RWPE1 (cell line): ENCODE measurements at places on chromosomes 3 and 15.

DNA sequence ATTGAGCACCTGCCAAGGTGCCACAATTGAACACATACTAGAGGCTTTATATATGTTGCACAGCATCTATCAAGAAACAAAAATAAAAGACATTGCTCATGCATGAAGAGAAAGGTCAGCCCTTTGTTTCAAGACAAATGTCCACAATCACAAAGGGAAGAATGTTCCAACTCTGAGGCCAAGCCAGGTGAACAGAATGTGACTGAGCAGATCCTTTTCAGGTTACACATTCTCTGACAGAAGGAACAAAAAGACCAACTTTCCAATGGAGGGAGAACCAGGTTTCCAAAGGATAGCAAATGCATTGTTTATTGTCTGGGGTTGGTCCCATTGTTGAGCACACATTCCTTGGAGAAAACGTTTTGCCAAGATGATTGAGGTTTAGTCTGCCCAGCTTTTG lies 50.2 kb upstream of the FAM174B start:
- no peak for DNase-seq

- DNase-seq, result no peak
These were observed 598.4 kb downstream of the FHIT start for GRCh38 chr3:60652829-60653228.

- DNase-seq, result no peak
These were observed 71.4 kb downstream of the SCN5A start for GRCh38 chr3:38578081-38578475.

GRCh38 chr3:57796261-57796660 lies 40.2 kb downstream of the SLMAP start:
- no peak for DNase-seq

DNA sequence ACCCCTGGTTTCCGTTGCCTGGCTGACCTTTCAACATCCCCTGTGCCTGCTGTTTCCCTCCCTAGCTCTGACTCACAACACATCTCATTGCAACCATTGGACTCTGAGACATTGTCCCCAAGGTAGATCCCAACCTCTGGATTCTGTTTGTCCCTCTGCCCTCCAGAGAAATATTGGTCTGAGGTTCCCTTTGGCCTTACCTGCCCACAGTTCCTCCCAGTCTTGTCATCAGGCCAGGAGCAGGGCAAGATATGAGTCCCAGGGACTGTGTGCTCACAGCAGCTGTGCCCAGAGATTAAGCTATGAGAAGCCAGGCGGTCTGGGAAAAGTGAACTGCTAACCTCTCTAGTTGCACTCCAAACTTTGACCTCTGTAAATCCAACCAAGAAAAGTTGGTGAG lies 168.2 kb upstream of the NR2F2 start:
- DNase-seq, result no peak

DNA sequence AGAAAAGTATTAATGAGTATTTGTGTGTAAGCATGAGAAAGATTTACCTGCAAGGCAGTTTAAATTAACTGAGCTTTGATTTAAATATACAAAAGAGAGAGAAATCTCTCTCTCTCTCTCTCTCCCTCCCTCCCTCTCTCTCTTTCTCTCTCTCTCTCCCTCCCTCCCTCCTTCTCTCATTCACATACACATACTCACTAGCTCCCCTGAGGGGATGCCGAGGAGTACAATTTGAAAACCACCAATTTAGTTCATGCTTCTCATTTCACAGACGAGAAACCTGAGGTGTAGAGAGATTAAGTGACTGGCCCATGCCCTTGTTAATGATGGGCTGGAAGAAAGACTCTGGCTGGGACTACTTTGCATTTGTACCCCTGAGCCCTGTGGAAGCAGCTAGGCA lies 59.4 kb downstream of the MECOM start:
- no peak for DNase-seq

- DNase-seq, result no peak
These were observed 53.5 kb downstream of the TLE3 start for GRCh38 chr15:70044168-70044567.

DNA sequence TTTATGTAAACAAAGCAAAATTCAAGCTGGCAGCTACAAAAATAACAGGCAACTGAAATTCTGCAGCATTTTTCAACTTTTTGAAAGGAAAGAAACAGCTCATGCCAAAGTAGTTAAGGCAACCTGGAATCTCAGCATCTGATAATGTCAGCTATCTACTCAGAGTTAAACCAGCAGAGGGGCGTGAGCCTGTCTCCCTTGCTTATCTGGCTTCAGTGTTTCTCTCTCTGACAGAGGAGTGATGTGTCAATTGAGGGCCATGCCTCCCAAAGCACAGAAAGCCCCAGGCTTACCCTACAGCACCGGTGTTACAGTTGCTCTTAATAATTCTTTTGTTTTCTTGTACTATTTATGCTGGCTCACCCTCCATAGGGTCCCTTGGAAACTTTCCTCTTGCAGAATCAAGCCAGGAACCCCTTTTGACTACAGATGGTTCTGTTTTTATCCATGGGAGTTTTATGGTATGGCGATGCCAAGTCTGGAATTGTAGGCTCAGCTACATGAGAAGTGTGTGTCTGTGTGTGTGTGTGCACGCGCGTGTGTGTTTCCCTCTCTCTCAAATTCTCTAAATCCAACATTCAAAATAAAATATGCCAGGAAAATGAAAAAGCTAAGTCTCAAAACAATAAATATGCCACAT lies 7.3 kb downstream of the TMEM212 start:
- DNase-seq, result no peak

DNA sequence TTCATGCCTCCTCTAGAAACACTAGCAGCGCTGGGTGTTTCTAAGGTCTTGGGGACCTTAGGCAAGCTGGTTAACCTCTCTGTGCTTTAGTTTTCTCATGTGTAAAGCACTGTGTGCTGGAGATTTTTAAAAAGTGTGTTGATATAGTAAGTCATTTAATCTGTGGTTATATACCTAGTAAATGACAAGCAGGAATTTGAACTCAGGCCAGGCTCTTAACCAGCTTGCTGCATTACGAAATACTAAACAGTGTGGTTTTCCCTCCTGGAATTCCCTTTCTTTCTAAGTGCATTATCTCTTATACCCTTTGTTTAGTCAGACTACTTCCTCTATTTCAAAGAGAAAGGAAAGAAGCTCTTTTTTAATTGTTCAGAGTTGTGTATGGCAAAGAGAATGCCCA lies 26.5 kb downstream of the NEO1 start:
- DNase-seq, result peak; percentile 14
